ENCODE measurements at places on chromosomes 1 and 21. TPM values are rescaled to one million over a fixed set of nuclear protein-coding genes. Genes with fewer than 3 reads are reported as not detected.
A peak's percentile ranks its signal among the peaks of the same experiment; 100 is the strongest.

GRCh38 chr21:39610703-39611102 lies 2.0 kb upstream of the B3GALT5 start:
- H3K27ac ChIP-seq: peak overlapping the region; percentile 61
- H3K27me3 ChIP-seq: no peaks in the 10 kb centered on the region
- no peaks in the 10 kb centered on the region for H3K36me3 ChIP-seq

GRCh38 chr1:40794974-40795715 lies 11.6 kb downstream of the KCNQ4 start:
- H3K4me1 ChIP-seq: no peaks in the 10 kb centered on the region
- H3K27me3 ChIP-seq: peaks cover 14% of the 10 kb centered on the region
- no peak overlapping the region for H3K27ac ChIP-seq
- peak; percentile 24 for DNase-seq
- no peak overlapping the region for H3K4me3 ChIP-seq

DENND2D gene
- not detected for total RNA-seq

COL11A1 gene
- not detected for total RNA-seq

SPRR1B gene
- not detected for total RNA-seq

DNA sequence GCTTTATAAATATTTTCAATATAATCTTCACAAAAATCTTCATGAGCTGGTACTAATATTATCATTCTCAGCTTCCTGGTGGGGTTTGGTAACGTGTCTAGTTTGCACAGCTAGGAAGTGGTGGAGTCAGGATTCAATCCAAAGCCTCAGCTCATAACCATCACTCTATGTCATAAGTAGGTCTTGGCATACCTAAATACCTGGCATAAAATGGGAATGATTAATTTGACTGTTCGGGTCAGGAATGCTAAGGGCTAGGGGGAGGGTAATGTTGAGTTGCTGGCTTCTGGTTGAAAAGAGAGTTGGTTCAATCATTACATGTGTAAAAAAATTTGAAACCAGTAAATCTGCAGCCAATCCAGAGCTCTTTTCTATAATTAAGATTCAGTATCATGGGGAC lies 5.6 kb upstream of the SAMSN1 start:
- H3K27ac ChIP-seq: no peak overlapping the region
- no peaks in the 10 kb centered on the region for H3K27me3 ChIP-seq
- no peak overlapping the region for H3K4me3 ChIP-seq

ERICH3 gene
- not detected for total RNA-seq

DNA sequence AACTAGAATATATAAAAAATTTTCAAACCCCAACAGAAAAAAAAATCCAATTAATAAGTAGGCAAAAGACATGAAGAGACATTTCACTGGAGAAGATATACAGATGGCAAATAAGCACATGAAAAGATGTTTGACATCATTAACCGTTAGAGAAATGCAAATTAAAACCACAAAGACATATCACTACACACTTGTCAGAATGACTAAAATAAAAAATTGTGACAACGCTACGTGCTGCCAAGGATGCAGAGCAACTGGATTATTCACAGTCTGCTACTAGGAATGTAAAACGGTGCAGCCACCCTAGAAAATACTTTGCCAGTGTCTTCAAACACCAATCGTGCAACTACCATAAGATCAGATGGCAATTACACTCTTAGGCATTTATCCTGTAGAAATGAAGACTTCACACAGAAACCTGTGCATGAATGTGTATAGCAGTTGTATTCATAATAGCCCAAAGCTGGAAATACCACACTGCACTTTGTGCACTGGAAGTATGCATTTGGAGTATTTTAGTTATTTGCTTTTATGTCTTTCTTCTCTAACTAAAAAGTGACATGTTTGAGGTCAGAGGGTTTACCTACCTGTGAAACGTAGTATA lies 75.3 kb upstream of the PALMD start:
- DNase-seq: no peak
- peaks cover 5% of the 10 kb centered on the region for H3K4me1 ChIP-seq
- H3K36me3 ChIP-seq: no peaks in the 10 kb centered on the region
- no peak overlapping the region for H3K4me3 ChIP-seq
- no peaks in the 10 kb centered on the region for H3K27me3 ChIP-seq
- H3K27ac ChIP-seq: no peak overlapping the region

GRCh38 chr1:11052839-11053757 lies 6.1 kb upstream of the MASP2 start:
- no peaks in the 10 kb centered on the region for H3K27me3 ChIP-seq
- H3K4me1 ChIP-seq: peaks cover 13% of the 10 kb centered on the region

DNA sequence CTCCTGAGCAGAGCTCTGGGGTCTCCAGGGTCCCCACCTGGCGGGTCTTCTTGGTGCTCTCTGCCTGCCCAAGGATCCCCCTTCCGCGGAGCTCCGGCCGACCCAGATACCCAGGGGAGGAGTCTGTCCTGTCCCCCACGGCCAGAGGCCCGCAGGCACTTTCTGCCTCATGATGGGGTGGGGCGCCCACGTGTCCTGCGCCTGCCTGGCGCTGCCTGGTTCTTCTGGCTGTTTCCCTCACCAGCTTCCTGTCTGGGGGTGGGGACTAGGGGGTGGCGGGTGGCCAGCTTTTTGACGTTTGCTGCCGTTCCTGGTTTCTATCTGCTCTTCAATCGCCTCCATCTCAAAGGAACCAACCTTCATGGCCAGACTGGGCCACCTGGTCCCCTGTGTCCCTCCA lies 313.3 kb upstream of the VAMP3 start:
- peaks cover 19% of the 10 kb centered on the region for H3K27me3 ChIP-seq
- no peak overlapping the region for H3K27ac ChIP-seq
- H3K4me3 ChIP-seq: no peak overlapping the region
- no peaks in the 10 kb centered on the region for H3K36me3 ChIP-seq
- DNase-seq: no peak
- H3K4me1 ChIP-seq: peaks cover 22% of the 10 kb centered on the region

SUMO3 gene
- 70.3 TPM for total RNA-seq

DNA sequence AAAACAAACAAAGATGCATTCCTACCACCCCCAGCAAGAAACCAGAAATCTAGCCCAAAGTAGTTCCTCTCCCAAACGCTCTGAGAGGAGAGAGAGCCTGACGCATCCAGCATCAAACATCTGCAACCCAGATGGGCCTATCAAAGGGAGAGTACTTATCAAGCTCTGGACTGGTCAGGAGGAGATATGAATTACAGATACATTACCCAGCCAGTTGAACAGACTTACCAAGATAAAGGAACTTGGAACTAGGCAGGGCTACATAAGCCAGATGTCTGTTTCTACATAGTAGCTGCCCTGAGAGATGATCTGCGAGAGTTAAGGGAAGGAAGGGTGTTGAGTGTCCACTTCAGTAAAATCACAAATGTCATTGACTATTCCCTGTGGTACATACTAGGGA lies 138.4 kb downstream of the PAPPA2 start:
- no peaks in the 10 kb centered on the region for H3K27me3 ChIP-seq
- no peak overlapping the region for H3K27ac ChIP-seq
- H3K4me3 ChIP-seq: no peak overlapping the region
- DNase-seq: no peak

DNA sequence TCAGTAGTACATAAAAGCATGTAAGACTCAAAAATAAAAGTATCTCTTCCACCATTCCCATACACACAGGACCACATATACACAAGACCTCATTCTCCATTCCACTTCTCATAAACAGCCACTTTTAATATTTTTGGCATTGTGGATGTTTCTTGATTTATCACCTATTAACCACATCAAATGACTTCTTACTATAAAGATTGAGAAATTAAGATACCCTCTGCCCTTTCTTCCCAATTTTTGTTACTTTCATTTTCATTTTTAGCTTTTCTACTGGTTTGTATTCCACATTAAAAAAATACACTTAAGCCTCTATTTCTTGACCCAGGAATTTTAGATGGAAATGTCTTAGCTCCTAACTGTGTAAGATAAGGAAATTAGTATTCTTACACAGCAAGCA lies 22.8 kb downstream of the AKT3 start:
- no peak overlapping the region for H3K27ac ChIP-seq
- no peaks in the 10 kb centered on the region for H3K36me3 ChIP-seq
- no peak for DNase-seq

GRCh38 chr1:61043010-61043820 lies 39.1 kb upstream of the NFIA start:
- H3K4me1 ChIP-seq: no peaks in the 10 kb centered on the region
- no peaks in the 10 kb centered on the region for H3K27me3 ChIP-seq
- H3K36me3 ChIP-seq: no peaks in the 10 kb centered on the region
- H3K27ac ChIP-seq: no peak overlapping the region
- no peak for DNase-seq

- peak; percentile 88 for DNase-seq
- H3K4me3 ChIP-seq: no peak overlapping the region
- H3K4me1 ChIP-seq: peaks cover 46% of the 10 kb centered on the region
- H3K27ac ChIP-seq: peak overlapping the region; percentile 82
These were observed 119.8 kb downstream of the SIK1 start for GRCh38 chr21:43306911-43307676.

- H3K4me3 ChIP-seq: no peak overlapping the region
- H3K27ac ChIP-seq: no peak overlapping the region
- H3K36me3 ChIP-seq: no peaks in the 10 kb centered on the region
- peak; percentile 93 for DNase-seq
- H3K4me1 ChIP-seq: no peaks in the 10 kb centered on the region
- H3K27me3 ChIP-seq: no peaks in the 10 kb centered on the region
These were observed 4.4 kb downstream of the ENTREP3 start for GRCh38 chr1:155250633-155251449.

GRCh38 chr1:111570781-111571181 lies 48.8 kb upstream of the RAP1A start:
- H3K36me3 ChIP-seq: no peaks in the 10 kb centered on the region
- no peak overlapping the region for H3K4me3 ChIP-seq
- H3K27me3 ChIP-seq: peaks cover under 1% of the 10 kb centered on the region
- no peak overlapping the region for H3K27ac ChIP-seq
- no peaks in the 10 kb centered on the region for H3K4me1 ChIP-seq
- DNase-seq: peak; percentile 13

DNA sequence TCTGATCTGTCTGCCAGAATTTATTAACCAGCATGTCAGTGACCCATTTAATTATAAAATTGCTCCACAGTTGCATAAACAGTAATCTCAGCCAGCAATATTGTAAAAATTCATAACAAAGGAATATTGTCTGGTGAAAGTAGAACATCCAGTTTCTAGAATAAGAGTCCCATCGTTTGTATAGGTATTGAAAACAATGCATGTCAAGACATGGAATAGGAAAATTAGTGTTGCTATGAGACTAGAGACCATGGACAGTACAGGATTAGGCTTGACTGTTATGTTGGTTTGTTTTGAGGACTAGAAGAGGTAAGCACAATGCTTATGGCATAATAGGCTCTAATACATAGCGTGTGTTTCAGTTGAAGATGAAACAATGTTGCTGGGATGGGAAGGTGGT lies 37.1 kb downstream of the ATF6 start:
- no peak overlapping the region for H3K4me3 ChIP-seq
- H3K36me3 ChIP-seq: peaks cover 14% of the 10 kb centered on the region
- no peaks in the 10 kb centered on the region for H3K4me1 ChIP-seq
- H3K27me3 ChIP-seq: no peaks in the 10 kb centered on the region
- H3K27ac ChIP-seq: no peak overlapping the region
- no peak for DNase-seq

DNA sequence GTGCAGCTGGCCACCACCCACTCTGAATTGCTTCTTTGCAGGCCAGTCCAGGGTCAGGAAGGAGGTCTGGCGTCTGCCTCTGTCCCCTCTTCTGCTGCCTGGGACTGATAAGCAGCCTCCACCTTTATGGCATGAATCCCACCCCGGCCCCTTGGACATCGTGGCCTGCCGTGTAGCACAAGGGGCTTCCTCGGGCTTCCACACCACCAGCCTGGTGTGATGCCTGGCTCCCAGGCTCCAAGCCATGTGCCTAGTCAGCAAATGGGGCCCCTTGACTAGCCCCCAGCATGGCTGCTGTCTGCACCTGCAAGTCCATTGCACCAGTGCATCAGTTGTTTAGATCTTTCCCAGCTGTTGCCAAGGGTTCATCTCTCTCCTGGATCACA lies 9.9 kb upstream of the ARF1 start:
- H3K27ac ChIP-seq: no peak overlapping the region
- peaks cover 13% of the 10 kb centered on the region for H3K4me1 ChIP-seq
- no peak overlapping the region for H3K4me3 ChIP-seq
- no peaks in the 10 kb centered on the region for H3K27me3 ChIP-seq
- no peaks in the 10 kb centered on the region for H3K36me3 ChIP-seq
- DNase-seq: no peak

PRKAA2 gene
- not detected for total RNA-seq

ARHGEF19 gene
- 7.9 TPM for total RNA-seq

GRCh38 chr1:245181158-245181517 lies 26.4 kb downstream of the KIF26B start:
- H3K36me3 ChIP-seq: no peaks in the 10 kb centered on the region
- no peaks in the 10 kb centered on the region for H3K27me3 ChIP-seq
- peaks cover 35% of the 10 kb centered on the region for H3K4me1 ChIP-seq
- peak overlapping the region; percentile 26 for H3K27ac ChIP-seq
- no peak overlapping the region for H3K4me3 ChIP-seq
- no peak for DNase-seq

GRCh38 chr1:44819196-44819607 lies 10.9 kb downstream of the BTBD19 start:
- H3K27ac ChIP-seq: no peak overlapping the region
- DNase-seq: no peak
- H3K36me3 ChIP-seq: no peaks in the 10 kb centered on the region
- no peak overlapping the region for H3K4me3 ChIP-seq

STIL gene
- total RNA-seq: 53.4 TPM

DNA sequence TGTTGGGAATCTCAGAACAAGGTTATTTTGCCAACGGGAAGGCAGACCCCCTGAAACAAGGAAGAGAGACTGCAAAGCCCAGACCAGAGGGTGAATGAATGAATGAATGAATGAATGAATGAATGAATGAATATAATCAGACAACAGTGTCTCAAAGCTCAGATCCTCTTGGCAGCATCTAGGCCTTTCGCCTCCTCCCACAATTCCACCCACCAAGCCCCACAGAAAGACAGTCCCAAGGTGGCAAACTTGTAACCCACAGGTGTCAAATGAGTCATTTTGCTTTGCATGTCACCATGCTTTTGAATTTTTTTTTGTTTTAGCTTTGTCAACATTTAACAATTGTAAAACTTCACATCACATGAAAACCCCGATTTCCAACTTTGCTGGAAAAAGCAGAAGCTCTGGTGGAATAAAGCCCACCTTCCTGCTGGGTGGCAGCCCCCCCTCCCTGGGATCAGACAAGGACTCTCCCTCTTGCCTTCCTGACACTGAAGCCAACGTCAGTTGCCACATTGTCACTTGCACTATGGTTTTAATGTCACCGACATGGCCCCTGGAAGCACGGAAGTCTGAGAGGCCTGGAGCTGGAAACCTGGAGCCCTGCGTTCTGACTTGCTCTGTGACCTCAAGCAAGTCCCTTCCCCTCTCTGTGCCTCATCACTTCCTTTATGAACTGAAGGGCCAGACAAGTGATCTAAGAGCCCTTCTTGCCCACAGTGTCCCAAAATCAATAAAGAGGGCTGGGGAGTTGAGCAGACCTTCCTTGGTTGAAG lies 134.6 kb upstream of the RUNX3 start:
- DNase-seq: no peak
- H3K36me3 ChIP-seq: no peaks in the 10 kb centered on the region
- H3K27me3 ChIP-seq: peaks cover 18% of the 10 kb centered on the region
- H3K4me1 ChIP-seq: no peaks in the 10 kb centered on the region
